HFFc6 (cell line): ENCODE measurements at places on chromosomes 7 and 10. TPM values are rescaled to one million over a fixed set of nuclear protein-coding genes. Genes with fewer than 3 reads are reported as not detected.
A peak's percentile ranks its signal among the peaks of the same experiment; 100 is the strongest.

The FOXP2 gene
- total RNA-seq = 0.08 to 0.41 TPM (median 0.12 TPM) in 3 replicates

The VGF gene
- total RNA-seq = 0.29 to 0.73 TPM (median 0.34 TPM) in 3 replicates

The LIPM gene
- total RNA-seq = not detected in 3 replicates

GRCh38 chr10:95784279-95784913, 28.4 kb downstream of the ENTPD1 start:
- H3K27ac ChIP-seq = no peak overlapping the region
- H3K36me3 ChIP-seq = no peaks in the 10 kb centered on the region
- peaks cover 1% of the 10 kb centered on the region; the same call in 1 of the 2 replicates for H3K27me3 ChIP-seq

DNA sequence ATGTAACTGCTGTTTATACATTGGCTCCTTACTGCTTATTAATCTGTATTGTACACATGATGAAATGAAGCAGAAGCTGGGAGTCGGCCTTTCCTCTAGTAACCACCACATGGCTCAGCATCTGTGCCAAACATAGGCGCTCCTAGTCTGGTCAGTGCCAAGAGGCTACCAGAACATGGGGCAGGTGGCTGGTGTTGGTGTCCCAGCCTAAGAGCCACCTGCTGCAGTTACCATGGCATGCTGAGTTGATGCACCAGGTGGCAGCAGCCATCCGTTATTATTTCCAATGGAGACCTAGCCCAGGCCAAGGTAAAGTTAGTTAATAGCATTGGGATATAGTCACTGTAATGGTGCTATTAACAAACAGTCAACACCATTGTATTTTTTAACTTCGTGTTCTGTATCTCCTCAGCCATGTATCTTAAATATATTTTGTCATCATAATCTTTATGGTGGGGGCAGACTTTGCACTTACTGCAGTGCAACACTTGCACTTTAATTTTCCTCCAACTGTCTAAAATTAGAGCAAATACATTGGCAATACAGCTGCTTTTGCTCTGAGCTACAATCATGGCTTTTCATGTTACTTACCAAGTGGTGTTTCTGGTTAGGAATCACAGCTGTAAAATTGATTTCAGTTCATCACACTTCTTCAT, 33.1 kb downstream of the HBP1 start:
- DNase-seq = peak; percentile 22
- peaks cover 26% of the 10 kb centered on the region for H3K36me3 ChIP-seq
- H3K27ac ChIP-seq = no peak overlapping the region

DNA sequence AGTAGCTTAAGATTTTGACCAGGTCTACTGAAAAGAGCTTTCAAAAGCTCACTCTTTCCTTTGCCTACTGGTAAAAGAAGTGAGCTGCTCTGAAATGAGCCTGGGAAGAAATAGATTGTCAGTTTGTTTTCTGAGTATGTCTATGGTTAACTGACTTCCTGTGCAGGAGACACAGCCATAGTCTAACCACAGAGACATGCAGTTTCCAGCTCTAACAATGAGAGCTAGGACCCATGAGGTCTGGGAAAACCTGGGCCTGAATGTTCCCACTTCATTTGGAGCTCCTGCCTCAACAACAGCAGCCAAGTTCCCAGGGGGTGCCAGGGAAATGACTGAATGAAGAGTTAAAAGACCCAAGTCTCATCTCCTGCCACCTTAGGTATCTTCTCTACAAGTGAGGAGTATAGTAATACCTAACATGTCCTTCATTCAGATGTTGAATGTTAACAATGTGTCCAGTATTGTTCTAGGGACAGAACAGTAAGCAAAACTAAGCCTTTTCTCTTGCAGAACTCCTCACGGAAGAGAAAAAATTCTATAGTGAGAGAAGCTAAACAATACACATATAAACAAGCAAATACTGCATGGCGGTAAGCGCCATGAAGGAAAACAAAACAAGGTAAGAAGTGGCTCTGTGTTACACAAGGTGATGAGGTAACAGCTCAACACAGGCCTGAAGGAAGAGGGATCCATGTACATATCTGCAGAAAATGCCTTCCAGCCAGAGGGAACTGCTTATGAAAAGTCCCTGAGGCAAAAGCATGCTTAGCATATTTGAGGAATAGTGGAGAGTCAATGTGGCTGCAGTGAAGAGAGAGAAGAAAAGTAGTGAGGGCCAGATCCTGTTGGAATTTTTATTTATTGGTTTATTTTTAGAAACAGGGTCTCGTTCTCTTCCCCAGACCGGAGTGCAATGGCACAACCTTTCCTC, 26.4 kb upstream of the ANKRD1 start:
- H3K4me3 ChIP-seq = peak overlapping the region; percentile 16
- H3K4me1 ChIP-seq = peaks cover 63% of the 10 kb centered on the region
- H3K36me3 ChIP-seq = peaks cover 18% of the 10 kb centered on the region
- no peaks in the 10 kb centered on the region for H3K27me3 ChIP-seq
- peak; percentile 67 for DNase-seq

- peaks cover 42% of the 10 kb centered on the region for H3K27me3 ChIP-seq
- no peak overlapping the region for H3K27ac ChIP-seq
- no peaks in the 10 kb centered on the region for H3K4me1 ChIP-seq
- DNase-seq = no peak
- no peaks in the 10 kb centered on the region for H3K36me3 ChIP-seq
Observed at GRCh38 chr10:47319784-47320183, 2.5 kb upstream of the GDF2 start.

DNA sequence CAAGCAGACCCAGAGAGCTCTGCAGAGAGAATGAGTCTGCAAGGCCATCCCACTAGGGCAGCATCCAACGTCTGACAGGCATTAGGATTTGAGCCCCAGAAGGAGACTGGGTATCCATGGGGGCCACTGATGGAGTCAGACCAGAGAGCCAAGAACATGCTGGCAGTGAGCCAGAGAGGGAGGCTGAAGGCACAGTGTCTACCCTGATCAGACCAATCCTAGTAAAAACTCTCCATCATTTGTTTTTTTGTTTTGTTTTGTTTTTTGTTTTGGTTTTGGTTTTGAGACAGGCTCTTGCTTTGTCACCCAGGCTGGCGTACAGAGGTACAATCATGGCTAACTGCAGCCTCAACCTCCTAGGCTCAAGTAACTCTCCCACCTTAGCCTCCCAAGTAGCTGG, 133.1 kb upstream of the LYZL2 start:
- DNase-seq = no peak
- H3K27me3 ChIP-seq = peaks cover 5% of the 10 kb centered on the region
- H3K36me3 ChIP-seq = no peaks in the 10 kb centered on the region
- no peak overlapping the region for H3K4me3 ChIP-seq

DNA sequence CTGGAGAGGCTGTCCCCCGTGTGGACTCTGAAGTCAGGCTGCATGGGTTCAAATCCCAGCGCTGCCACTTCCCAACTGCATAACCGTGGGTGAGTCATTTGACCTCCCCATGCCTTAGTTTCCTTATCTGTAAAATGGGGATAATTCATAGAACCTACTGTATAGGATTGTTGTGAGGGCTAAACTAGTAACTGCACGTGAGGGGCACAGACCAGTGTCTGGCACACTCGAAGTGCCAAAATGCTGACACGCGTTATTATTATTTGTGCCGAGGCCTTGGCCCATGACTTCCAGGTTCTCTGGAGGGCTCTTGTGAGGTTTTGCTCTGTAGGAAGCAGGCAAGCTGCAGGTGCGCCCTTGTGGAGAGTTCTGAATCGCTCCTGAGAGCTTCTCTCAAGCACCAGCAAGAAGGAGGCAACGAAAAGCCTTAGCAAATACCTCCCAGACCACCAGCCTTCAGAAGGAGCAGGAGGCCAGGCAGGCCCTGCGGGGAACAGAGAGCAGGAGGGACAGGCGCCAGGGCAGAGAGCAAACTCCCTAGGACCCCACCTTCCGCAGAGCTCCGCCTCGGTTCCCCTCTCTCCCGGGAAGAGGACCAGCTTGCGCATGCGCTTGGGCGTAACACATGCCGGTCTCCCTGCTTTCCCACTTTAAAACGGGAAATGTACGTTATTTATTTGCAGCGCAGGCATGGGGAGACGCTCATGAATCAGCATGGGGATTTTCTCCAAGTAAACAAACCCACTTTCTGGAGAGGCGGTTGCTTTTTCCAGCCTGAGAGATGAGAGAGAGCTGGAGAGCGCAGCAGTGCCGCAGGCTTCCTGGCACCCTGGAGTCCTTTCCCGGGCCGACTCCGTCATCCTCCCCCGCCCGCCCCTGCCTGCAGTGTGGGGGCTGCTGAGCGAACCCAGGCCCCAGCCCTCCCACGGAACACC, 39.6 kb downstream of the SORCS3 start:
- no peaks in the 10 kb centered on the region; the same call in 1 of the 2 replicates for H3K27me3 ChIP-seq
- no peak overlapping the region; the same call in 1 of the 2 replicates for H3K4me3 ChIP-seq
- no peak overlapping the region for H3K27ac ChIP-seq
- no peaks in the 10 kb centered on the region for H3K4me1 ChIP-seq
- DNase-seq = no peak
- H3K36me3 ChIP-seq = no peaks in the 10 kb centered on the region

- no peak for DNase-seq
- no peak overlapping the region for H3K4me3 ChIP-seq
- no peaks in the 10 kb centered on the region; the same call in 1 of the 2 replicates for H3K27me3 ChIP-seq
- H3K27ac ChIP-seq = no peak overlapping the region
Observed at GRCh38 chr10:59133841-59134593, 42.4 kb upstream of the PHYHIPL start.

DNA sequence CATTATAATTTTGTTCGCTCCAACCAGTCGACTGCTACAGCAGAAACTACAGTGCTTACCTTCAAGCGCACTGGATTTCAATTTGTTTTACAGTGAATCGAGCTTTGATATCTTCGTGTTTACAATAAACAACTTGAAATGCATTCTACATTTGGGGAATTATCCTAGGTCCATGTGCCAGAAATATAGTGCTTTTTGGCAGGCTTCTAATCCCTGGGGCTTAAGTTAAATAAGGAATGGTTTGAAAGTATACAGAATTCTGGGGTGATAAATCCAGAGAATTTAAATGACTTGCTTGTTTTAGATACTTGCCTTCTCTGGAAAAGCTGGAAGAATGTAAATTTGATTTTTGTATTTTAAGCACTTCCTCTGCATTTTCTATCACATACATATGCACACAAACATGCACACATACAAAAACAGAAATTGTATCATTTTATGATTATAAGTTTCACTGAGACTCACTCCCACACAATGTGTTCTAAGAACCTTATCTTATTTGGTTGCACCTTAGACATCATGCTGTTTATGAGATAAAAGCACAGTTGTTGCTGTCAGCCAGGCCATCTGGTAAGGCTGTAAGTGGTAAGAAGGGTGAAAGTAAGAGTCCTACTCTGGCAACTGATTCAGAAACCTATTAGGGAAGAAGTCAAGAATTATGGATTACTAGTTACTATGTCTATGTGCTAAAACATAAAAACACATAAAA, 347.2 kb upstream of the KCND2 start:
- no peaks in the 10 kb centered on the region for H3K4me1 ChIP-seq
- no peaks in the 10 kb centered on the region for H3K36me3 ChIP-seq
- no peak overlapping the region for H3K27ac ChIP-seq
- DNase-seq = no peak
- H3K4me3 ChIP-seq = no peak overlapping the region

GRCh38 chr10:112261281-112261822, 21.8 kb upstream of the TECTB start:
- no peaks in the 10 kb centered on the region for H3K27me3 ChIP-seq
- DNase-seq = peak; percentile 67
- peak overlapping the region; percentile 22 for H3K4me3 ChIP-seq
- H3K36me3 ChIP-seq = 0 out of 2 replicates have a peak, but pooled peaks cover 5% of the 10 kb centered on the region

GRCh38 chr7:131057015-131057793, 270.5 kb upstream of the MKLN1 start:
- DNase-seq = peak; percentile 71
- peaks cover 53% of the 10 kb centered on the region for H3K4me1 ChIP-seq
- peak overlapping the region; percentile 67 for H3K4me3 ChIP-seq

- no peak overlapping the region for H3K4me3 ChIP-seq
- H3K27ac ChIP-seq = no peak overlapping the region
- peaks cover 24% of the 10 kb centered on the region for H3K4me1 ChIP-seq
- H3K27me3 ChIP-seq = no peaks in the 10 kb centered on the region; the same call in 1 of the 2 replicates
- DNase-seq = no peak
- peaks cover 45% of the 10 kb centered on the region for H3K36me3 ChIP-seq
Observed at GRCh38 chr10:14593806-14594205, 180.9 kb downstream of the FAM107B start.
